ENCODE measurements at places on chromosomes 7 and 10. TPM values are rescaled to one million over a fixed set of nuclear protein-coding genes. Genes with fewer than 3 reads are reported as not detected.

Gene MUC3A
- polyA plus RNA-seq = not detected

GRCh38 chr7:25859412-25860274 is 292.4 kb upstream of the NFE2L3 start:
- H3K27ac ChIP-seq = no peak overlapping the region
- no peak overlapping the region for H3K4me3 ChIP-seq
- peaks cover 35% of the 10 kb centered on the region for H3K4me1 ChIP-seq
- H3K27me3 ChIP-seq = peaks cover 100% of the 10 kb centered on the region

Gene RHBDD2
- 54.6 TPM for polyA plus RNA-seq

DNA sequence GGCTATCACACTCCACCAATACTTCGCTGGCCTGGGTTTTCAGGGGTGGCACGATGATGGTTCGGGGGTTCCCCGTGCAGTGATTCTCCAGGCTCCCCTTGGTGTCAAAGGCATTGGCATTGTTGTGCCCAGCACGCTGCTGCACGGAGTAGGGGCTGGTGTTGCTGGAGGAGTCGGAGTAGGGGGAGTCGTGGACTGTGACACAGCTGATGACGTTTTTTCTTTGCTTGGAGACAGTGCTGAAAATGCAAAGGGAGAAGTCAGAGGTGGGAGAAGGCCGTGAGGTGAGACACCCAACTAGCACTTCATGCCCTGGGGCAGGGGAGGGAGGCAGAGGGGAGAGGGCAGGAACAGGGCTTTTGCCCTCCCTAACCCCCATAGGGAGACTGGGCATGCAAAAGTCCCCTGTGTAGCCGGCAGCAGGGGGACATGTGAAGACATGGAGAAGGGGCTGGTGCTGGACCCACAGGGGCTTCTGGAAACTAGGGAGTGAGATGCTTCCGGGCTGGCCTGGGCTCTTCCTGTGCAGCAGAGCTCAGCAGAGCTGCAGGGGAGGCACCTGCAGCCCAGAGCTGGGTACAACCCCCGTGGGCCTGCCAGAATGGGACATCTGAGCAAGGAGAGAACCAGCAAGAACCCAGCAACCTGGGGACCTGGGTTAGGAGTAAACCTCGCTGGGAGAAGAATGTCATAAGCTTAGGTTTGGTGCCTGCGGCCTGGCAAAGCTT is 60.5 kb downstream of the CLEC2L start:
- H3K27ac ChIP-seq = no peak overlapping the region
- no peak for DNase-seq
- H3K4me3 ChIP-seq = no peak overlapping the region

GRCh38 chr10:84140036-84140379 is 699 bp downstream of the GHITM start:
- H3K4me1 ChIP-seq = peaks cover 12% of the 10 kb centered on the region
- peaks cover 30% of the 10 kb centered on the region for H3K36me3 ChIP-seq

DNA sequence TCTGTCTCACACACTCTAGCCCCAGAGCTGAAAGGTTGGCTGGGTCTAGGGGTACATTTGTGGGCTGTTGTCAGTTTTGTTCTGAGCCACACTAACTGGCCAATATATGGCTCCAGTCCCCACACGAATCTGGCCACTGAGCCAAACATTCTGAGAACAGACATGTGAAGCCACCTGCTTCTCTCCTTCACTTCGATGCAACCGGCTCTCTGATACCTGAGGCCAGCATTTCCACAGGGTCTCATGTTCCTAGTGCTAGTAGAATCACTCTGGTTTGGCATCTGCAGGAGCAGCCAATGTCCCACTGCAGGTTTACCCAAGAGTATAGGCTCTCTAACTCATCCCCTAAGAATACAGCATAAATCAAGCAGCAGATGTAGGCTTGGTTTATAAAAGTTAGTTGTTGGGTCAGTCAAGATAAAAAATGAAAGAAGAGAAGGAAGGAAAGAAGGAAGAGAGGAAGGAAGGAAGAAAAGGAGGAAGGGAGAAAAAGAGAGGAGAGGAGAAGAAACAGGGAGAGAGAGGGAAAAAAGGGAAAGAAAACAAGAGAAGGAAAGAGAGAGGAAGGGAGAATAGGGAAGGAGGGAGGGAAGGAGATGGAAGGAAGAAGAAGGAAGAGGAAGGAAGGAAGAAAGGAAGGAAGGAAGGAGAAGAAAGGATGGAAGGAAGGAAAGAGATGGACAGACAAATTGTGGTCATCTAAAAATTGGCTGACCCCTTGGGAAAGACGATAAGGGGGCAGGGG is 75.1 kb downstream of the STRA8 start:
- H3K27me3 ChIP-seq = no peaks in the 10 kb centered on the region
- no peaks in the 10 kb centered on the region for H3K36me3 ChIP-seq
- no peak for DNase-seq
- no peak overlapping the region for H3K27ac ChIP-seq
- no peak overlapping the region for H3K4me3 ChIP-seq

DNA sequence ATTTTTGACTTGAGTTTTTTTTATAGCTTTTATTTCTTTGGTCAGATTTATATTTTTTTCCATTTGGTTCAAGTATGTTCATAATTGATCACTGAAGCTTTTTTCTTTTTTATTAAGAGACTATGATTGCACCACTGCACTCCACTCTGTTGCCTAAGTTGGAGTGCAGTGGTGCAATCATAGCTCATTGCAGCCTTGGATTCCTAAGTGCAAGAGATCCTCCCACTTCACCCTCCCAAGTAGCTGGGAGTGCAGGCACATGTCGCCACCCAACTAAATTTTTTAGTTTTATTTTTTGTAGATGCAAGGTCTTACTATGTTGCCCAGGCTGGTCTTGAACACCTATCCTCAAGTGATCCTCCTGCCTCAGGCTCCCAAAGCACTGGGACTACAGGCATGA is 97.7 kb upstream of the KIF5B start:
- no peak overlapping the region for H3K27ac ChIP-seq
- H3K27me3 ChIP-seq = no peaks in the 10 kb centered on the region

GRCh38 chr7:71386152-71386785 is 254.3 kb downstream of the GALNT17 start:
- H3K4me1 ChIP-seq = no peaks in the 10 kb centered on the region
- DNase-seq = no peak
- no peak overlapping the region for H3K27ac ChIP-seq
- no peak overlapping the region for H3K4me3 ChIP-seq

DNA sequence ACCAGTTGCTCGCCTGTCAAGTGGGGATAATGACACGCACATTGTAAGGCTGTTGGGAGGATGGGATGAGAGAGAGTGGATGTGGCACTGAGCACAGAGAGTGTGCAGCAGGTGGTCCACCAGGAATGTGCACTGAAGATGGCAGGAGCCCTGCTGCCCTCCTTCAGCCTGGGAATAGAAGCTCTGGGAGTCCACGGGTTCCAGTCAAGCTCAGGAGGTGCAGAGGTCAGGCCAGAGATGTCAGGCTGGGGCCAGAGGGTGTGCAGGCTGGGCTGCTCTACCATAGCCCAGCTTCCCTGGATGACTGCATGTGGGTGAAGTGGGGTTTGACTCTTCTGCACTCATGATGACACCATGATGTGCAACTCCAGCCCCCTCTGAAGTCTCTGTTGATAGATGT is 58.7 kb downstream of the C10orf120 start:
- DNase-seq = no peak
- H3K27me3 ChIP-seq = no peaks in the 10 kb centered on the region
- H3K4me3 ChIP-seq = no peak overlapping the region
- no peaks in the 10 kb centered on the region for H3K4me1 ChIP-seq

DNA sequence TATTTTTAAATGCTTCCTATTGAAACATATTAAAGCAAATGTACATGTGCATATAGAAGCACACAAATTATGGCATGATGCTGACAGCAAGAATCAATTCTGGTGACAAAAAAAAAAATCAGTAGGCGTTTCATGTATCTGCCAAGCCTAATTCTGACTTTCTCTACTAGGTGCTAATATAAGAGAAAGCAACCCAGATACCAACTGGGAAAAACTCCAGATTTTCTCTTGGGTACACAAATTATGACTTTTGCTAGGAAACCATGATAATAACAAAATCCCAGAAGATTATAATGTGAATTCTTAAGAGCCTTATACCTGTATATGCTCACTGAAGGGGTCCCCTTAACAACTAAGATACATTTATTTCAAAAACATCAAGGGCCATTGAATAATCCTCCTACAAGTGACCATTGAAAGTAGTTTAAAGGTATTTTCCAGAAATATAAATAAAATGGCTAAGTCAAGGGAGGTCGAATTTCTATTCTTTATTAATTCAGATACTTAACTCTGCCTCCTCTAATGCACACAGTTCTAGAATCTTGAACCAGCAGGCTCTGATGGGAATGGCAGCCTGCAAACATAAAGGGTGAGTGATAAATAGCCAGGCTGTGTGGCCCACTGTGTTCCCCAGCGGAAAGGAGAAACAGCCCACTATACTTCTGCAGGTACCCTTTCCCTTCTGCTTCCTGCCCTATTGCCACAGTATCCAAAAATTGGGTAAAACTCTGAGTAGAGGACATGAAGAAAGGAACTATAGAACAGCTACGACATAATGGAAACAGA is 84.5 kb downstream of the DGKB start:
- H3K27me3 ChIP-seq = no peaks in the 10 kb centered on the region
- no peaks in the 10 kb centered on the region for H3K36me3 ChIP-seq
- no peak overlapping the region for H3K27ac ChIP-seq
- H3K4me1 ChIP-seq = no peaks in the 10 kb centered on the region

- no peak overlapping the region for H3K27ac ChIP-seq
- DNase-seq = no peak
Measured at GRCh38 chr10:131387018-131387529, 75.6 kb upstream of the TCERG1L start.

Gene CLDN12
- 0.99 TPM for polyA plus RNA-seq

- no peak overlapping the region for H3K4me3 ChIP-seq
- no peak for DNase-seq
- H3K27ac ChIP-seq = no peak overlapping the region
- H3K4me1 ChIP-seq = no peaks in the 10 kb centered on the region
- no peaks in the 10 kb centered on the region for H3K36me3 ChIP-seq
Measured at GRCh38 chr7:116101704-116102103, 71.1 kb upstream of the TFEC start.

Gene HK1
- polyA plus RNA-seq = 57.9 TPM

Gene PDK4
- polyA plus RNA-seq = 26.0 TPM

All from CD14-positive monocyte (primary cell).